ENCODE measurements at places on chromosomes 6 and 20.

DNA sequence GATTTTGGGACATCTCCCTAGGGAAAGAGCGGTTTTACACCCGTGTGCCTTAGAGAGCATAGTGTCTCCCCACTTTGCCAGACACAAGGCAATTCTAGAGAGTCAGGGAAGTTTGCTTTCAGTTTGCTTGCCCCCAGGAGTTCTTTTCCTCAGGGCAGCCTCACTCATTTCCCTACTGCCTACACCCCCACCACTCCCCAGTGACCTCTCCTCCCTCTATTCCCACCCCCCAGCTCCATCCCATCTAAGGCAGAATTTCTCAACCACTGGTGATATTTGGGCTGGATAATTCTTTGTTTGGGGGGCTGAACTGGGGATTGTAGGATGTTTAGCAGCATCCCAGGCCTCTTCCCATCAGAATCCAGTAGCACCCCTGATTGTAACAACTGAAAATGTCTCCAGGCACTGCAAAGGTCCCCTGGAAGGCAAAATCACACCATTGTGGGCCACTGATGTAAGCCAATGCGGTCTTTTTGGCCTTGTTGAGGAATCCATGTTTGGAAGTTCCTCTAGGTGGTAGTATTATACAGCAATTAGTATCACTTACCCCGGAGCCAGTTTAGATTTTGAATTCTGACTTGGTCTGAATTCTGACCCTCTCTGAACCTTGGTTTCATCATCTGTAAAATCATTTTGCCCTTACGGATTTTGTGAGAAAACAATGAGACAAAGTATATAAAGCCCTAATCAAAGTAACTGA, 1.3 kb downstream of the EPPIN start:
- DNase-seq = no peak

- no peak for DNase-seq
These were observed 152.6 kb downstream of the TBC1D7 start for GRCh38 chr6:13175759-13176158.

DNA sequence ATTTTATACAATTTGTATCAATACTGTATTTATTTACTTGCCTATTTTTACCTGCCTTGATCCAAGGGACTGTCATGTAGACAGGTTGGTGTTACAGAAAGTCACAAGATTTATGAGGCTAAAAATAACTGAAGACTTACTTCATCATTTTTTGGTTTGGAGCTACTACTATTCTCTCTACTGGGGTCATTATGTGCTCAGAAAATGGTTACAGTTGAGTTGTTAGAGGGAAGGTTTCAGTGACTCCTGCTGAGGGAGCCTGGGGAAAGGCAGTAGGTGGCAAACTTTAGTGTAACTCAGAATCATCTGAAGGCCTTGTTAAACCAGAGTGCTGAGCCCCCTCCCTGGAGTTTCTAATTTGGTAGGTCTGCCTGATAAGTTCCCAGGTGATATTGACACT, 118.8 kb downstream of the TINAG start:
- DNase-seq = no peak

DNA sequence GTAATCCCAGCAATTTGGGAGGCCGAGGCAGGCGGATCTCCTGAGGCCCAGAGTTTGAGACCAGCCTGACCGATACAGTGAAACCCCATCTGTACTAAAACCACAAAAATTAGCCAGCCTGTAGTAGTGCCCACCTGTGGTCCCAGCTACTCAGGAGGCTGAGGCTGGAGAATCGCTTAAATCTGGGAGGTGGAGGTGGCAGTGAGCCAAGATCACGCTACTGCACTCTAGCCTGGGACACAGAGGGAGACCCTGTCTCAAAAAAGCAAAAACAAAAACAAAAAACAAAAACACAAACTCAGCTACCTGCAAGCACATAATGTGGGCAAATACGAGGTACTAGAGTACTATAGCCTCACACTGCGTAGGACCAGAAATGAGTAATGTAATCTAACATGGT, 3.7 kb upstream of the SPATA2 start:
- no peak for DNase-seq

- DNase-seq = no peak
These were observed 4.9 kb upstream of the YTHDF1 start for GRCh38 chr20:63220696-63221399.

GRCh38 chr6:1477432-1478090, 88.2 kb downstream of the FOXF2 start:
- DNase-seq = no peak

- DNase-seq = no peak
These were observed 38.2 kb upstream of the NKX2-4 start for GRCh38 chr20:21435576-21435975.

- DNase-seq = no peak
These were observed 87.5 kb downstream of the ANKRD60 start for GRCh38 chr20:58140787-58141425.

GRCh38 chr6:16522937-16523336, 238.3 kb downstream of the ATXN1 start:
- no peak for DNase-seq

- DNase-seq = no peak
These were observed 22.6 kb downstream of the RSPH3 start for GRCh38 chr6:158977382-158977781.

GRCh38 chr6:41759106-41759904, 12.1 kb upstream of the PGC start:
- DNase-seq = no peak

- no peak for DNase-seq
These were observed 79.1 kb downstream of the TMEM242 start for GRCh38 chr6:157244175-157244574.

GRCh38 chr6:145819994-145820393, 5.4 kb upstream of the FBXO30 start:
- no peak for DNase-seq

GRCh38 chr6:36131511-36132245, 1.4 kb downstream of the MAPK13 start:
- peak; percentile 19 for DNase-seq

- DNase-seq = no peak
These were observed 9.8 kb upstream of the PNISR start for GRCh38 chr6:99434702-99435530.

DNA sequence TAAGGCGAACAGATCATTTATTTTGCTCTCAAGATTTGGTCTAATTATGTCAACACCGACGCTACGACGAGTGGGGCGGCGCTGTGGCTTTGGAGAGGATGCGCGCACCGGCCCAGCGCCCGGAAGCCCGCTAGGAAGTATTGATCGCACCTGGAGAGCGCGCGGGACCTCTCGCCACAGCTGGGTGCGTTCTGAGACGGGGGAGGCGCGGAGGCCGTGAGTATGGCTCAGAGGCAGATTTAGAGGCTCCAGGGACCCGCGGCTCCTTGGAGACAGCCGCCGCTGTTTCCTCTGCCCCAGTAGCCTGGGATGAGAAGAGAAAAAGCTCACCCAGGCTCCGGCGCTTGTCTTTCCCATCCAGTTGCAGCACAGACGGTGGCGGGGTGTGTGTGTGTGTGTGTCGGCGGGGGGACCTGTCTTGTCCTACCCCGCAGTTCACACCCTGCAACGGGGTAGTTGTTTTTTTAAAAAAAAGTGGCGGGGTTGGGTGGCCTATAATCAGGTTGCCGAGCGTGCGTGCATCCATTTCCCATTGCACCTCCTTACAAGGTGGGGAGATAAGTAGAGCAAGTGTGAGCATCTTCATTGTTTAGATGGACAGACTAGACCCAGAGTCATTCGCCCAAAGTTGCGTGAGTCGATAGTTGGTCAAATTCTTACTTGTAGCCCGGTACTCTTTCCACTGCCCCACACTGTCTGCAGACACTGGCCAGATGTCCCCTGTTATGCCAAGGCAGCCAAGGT, 11.2 kb downstream of the TFAP2D start:
- no peak for DNase-seq

DNA sequence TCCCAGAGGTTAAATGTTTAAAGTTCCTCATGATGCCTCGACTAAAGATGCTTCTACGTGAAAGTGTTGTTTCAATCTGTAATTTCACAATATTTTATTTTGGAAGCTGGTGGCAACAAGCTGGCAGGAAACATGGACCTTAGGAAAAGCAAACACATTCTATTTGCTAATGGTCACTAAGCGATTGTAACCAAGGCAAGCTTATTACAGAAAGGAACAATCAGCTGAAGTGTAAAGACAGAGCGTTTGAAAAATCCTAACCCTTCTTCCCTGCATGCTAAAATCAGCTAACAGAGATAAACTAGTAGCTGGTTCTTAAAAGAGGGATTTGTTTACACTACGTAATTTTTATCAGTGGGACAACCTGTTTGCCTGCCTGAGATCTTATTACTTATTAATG, 50.0 kb downstream of the IL20RA start:
- no peak for DNase-seq

- DNase-seq = no peak
These were observed 530 bp upstream of the NEDD9 start for GRCh38 chr6:11232770-11233626.

GRCh38 chr6:16730738-16731477, 30.4 kb downstream of the ATXN1 start:
- no peak for DNase-seq

GRCh38 chr6:11275598-11275997, 43.1 kb upstream of the NEDD9 start:
- DNase-seq = no peak

DNA sequence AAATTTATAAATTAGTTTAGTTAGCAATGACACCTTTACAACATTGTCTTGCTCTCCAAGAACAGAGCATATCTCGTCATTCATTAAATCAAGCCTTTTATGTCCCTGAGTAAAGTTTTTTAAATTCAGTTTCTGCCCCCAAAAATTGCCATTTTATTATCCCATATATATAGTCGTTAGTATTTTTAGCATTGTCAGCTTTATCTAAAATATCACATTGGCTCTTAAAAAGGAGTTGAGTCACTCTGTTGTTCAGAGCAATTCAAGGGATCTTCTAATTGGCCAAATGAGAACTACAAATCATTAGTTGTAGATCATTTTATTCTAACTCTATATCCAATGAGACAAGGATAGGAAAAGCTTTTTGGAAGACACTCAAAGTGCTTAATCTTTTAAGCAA, 127.1 kb downstream of the COL9A1 start:
- DNase-seq = no peak

DNA sequence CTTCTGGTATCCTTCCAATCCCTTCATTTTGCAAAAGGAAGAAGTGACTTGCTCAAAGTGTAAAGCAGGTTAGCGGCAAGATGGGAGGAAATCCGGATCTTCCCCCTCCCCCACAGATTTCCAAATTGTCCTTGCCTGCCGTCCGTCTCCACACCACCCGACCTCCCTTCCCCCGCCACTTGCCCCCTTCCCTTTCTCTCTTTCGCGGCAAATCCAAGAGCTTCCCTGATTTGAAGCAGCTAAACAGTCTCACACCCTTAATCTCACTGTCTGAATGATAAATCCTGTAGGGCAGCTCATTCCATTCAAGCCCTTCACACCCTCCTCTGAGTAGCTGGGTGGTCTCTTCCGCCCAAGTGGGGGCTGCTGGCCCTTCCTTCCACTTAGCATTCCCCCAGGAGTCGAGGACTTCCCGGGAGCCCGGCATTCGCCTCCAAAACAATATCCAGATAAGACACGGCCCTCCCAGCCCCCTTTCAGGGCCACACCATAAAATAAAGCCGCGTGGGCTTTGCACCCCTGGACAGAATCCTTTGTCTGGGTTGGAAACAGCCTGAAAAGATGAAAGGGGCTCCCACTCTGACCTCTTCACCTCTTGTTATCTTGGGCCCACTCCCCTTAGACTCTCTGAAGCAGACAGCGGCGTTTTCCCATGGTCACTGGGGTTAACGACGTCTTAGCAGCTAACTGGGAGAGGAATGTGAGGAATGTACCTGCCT, 44.0 kb upstream of the PIM1 start:
- DNase-seq = no peak

DNA sequence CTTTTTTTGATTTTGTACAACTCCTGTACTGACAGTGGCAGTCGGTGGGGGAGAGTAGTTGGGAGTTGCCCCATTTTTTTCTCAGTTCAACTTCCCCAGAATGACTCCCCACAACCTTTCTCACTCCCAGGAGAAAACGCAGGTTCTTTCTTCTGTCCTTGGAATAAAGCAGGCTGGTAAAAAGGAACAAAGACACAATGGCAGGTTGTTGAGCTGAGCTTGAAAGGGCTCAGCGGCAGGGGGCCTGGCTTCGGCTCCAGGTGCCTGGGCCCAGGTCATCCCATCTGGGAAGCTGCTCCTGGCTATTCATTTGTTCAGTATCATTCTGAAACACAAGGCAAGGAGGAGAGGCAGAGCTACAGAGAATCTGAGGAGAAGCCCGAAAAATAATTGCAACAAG, 46.2 kb downstream of the PROKR2 start:
- no peak for DNase-seq

DNA sequence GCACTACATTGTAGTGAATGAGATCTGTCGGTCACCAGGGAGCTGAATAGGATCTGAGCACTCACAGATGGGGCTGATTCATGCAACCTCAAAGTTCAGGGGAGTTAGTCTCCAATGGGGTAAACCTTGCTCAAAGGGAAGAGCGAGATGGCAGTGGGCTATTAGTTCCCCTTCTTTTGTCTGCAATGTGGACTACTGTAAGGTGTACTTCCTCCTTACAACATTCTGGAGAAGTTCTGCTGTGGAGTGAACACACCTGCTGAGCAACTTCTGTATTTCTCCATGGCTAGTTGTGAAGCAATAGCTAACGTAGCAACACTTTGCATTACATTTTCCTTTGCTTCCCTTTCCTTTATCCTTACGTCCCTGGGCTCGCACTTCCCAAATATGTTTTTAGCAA, 134.3 kb upstream of the B3GAT2 start:
- DNase-seq = no peak

DNA sequence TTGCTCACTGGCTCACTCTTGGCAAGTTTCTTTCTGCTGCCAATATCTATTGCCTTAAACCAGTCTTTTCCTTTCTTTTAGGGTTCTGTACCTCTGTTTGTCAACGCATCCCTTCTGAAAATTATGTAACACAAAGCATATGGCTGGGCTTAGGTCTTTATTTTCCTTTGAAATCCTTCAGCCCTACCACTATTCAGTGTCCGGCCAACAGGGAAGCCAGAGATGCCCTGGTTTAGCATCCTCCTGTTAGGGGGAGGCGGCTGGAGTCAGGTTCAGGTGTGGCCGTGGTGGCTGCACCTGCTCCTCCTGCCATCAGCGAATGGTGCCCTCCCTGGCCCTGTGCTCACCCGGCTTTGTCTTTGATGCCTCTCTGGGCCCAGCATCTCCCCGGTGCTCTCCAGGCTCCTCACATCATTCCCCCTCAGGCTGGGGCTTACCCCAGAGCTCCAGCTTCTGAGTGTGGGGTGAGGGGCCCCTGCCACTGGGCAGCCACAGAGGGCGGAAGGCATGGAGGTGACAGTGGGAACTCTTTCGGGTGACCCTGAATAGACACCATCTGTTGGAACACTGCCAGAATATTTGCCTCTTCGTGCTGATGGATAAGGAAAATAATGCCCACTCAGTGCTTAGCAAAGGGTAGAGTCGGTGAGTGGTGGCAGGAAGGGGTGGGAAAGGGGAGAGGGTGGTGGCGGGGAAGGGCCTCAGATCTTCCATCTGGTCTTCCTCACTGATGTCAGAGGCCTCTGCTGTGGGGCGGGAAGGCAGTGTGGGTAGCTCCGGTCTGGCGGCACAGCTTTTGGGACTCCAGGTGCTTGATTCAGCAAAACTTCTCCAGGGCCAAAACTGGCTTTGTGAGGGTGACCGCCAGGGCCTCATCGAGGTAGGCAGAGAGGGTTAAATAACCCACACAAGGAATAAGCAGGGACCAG, 97.2 kb downstream of the DACT2 start:
- DNase-seq = no peak

- DNase-seq = no peak
These were observed 168.7 kb upstream of the LRFN2 start for GRCh38 chr6:40755749-40756452.
